ENCODE measurements at places on chromosomes 2 and 18. TPM values are rescaled to one million over a fixed set of nuclear protein-coding genes. Genes with fewer than 3 reads are reported as not detected.

DNA sequence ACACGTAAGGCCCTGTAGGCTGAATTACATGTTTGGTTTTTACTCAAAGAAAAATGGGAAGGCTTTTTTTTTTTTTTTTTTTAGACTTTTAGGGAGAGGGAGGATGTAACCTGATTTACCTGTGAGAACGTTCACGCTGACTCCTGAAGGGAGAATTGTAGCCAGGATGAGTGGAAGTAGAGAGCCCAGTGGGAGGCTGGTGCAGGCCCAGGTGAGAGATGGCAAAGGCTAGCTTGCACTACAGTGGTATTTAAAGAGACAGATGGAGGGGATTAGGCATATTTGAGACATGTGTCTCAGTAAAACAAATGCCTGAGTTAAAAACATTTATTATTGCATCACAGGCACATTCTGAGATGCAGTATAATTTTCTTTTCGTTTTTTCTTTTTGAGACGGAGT lies 107.9 kb downstream of the CCDC85A start:
- no peaks in the 10 kb centered on the region for H3K36me3 ChIP-seq
- DNase-seq, result no peak
- H3K4me3 ChIP-seq, result no peak overlapping the region

- no peaks in the 10 kb centered on the region for H3K27me3 ChIP-seq
- H3K27ac ChIP-seq, result no peak overlapping the region
- no peak for DNase-seq
- H3K36me3 ChIP-seq, result no peaks in the 10 kb centered on the region
- peaks cover 2% of the 10 kb centered on the region for H3K4me1 ChIP-seq
Measured at GRCh38 chr2:130829015-130829414, 7.7 kb upstream of the ARHGEF4 start.

DNA sequence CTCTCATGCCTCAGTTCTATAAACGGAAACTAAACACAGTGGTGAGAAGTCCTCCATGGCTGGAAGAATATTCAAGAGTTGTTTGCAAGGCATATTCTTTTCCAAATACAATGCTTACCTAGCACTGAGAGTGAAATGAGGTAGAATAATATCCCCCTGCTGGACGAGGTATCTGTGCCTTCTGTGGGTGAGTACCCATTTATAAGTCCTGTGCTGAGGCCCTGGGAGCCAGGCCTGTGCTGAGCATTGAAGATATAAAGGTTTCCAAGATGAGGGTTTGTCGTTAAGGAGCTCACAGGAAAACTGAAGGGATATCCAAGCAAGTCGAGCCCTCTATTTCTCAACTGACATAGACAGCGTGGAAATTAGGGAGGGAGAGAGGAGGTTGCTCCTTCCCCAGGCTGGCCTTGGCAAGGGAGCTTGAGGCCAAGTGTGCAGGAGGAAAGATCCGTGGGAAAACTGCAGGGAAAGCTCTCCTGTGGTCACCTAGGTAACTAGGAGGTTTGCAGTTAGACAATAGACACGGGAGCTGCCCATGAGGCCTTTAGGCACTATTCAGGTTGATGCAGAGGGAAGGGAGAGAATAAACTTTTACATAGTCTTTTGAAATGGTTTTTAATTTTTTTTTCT lies 17.6 kb downstream of the PTPRM start:
- H3K27me3 ChIP-seq, result no peaks in the 10 kb centered on the region
- no peaks in the 10 kb centered on the region for H3K36me3 ChIP-seq
- H3K4me3 ChIP-seq, result no peak overlapping the region
- no peak for DNase-seq

DNA sequence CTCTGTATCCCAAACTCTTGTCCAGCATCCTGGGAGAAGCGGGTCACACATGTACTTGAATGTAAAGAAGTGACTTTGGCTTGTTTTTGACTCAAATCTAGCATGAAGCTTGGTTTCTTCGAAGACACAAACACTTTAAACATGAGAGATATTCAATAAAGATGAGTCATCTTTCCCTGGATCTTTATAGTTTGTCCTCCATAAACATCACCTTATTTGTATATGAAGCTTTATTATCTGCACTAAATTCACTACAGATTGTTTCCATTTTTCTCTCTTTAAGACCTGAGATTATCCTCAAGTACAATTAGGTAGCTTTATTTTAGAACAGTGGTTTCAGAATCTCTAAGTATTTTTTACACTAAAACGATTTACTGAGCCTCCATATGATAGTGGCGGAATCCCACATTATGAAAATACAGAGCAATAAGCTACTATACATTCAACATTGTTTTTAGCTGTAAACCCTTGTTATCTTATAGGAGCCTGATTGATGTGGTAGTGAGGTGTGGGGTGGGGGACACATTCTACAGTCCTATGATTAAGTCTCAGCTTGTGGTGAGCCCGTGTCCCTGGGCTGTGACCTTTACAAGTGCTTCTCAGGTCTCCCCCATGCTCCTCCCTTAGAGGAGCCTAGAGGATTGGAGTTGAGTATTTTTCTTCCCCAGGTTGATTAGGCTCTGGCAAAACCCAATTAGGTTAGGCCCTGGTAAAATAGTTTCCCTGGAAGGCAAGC lies 79.6 kb upstream of the RAPGEF4 start:
- H3K27ac ChIP-seq, result no peak overlapping the region

DNA sequence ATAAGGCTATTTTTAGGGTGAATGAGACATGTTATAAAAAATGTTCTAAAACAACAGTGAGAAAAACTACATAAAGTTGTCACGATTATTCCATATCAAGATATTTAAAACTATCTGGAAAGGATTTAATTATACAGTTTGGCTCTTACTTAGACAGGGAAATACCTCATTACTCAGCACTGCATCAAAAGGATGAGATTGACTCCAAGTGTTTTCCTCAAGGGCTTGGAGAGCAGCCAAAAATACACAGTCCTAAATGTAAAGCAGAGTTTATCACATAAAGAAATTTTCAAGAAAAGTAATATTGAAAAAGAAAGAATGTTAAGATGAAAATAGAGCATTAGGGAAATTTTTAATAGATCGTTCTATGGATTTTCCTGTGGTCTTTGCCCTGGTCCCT lies 285.5 kb upstream of the NETO1 start:
- H3K36me3 ChIP-seq, result no peaks in the 10 kb centered on the region
- no peaks in the 10 kb centered on the region for H3K27me3 ChIP-seq
- DNase-seq, result no peak
- no peak overlapping the region for H3K27ac ChIP-seq

- no peaks in the 10 kb centered on the region for H3K36me3 ChIP-seq
- peak overlapping the region; percentile 12 for H3K4me3 ChIP-seq
- H3K4me1 ChIP-seq, result peaks cover 6% of the 10 kb centered on the region
- H3K27ac ChIP-seq, result peak overlapping the region; percentile 69
Measured at GRCh38 chr2:101741775-101742520, 44.4 kb downstream of the MAP4K4 start.

DNA sequence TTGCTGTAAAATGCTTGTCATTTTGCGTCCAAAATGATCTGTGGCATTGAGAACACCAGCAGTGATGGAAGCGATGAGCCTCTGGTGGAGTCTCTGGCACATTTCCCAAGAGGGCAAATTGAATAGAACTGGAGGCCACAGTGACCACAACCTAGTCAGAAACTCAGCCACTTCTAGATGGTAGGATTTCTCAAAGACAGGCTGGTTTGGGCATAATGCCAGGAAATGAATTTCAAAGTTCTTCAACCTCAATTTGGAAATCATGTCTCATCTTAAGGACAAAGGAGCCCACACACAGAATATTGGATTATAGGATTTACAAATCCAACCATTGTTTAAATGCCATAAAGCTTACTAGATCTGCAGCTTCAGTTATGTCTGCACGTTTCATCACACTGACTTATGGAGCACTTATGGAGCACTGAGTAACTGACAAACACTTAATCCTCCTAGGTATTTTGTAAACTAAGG lies 132.1 kb downstream of the COL6A3 start:
- no peak overlapping the region for H3K4me3 ChIP-seq
- no peaks in the 10 kb centered on the region for H3K27me3 ChIP-seq
- no peak overlapping the region for H3K27ac ChIP-seq

GRCh38 chr2:163207693-163208370 lies 369.3 kb upstream of the KCNH7 start:
- no peak overlapping the region for H3K4me3 ChIP-seq
- no peak overlapping the region for H3K27ac ChIP-seq
- DNase-seq, result no peak
- no peaks in the 10 kb centered on the region for H3K27me3 ChIP-seq
- no peaks in the 10 kb centered on the region for H3K36me3 ChIP-seq

GRCh38 chr18:13564579-13564978 lies 161.8 kb downstream of the FAM210A start:
- no peaks in the 10 kb centered on the region for H3K27me3 ChIP-seq
- H3K4me3 ChIP-seq, result no peak overlapping the region
- DNase-seq, result no peak
- no peaks in the 10 kb centered on the region for H3K36me3 ChIP-seq
- no peaks in the 10 kb centered on the region for H3K4me1 ChIP-seq
- H3K27ac ChIP-seq, result no peak overlapping the region

The DDX18 gene
- total RNA-seq, result 111 TPM

- no peak for DNase-seq
- H3K36me3 ChIP-seq, result no peaks in the 10 kb centered on the region
- H3K4me3 ChIP-seq, result no peak overlapping the region
- peaks cover 9% of the 10 kb centered on the region for H3K4me1 ChIP-seq
- H3K27ac ChIP-seq, result no peak overlapping the region
- H3K27me3 ChIP-seq, result no peaks in the 10 kb centered on the region
Measured at GRCh38 chr18:3513481-3513880, 63.5 kb downstream of the TGIF1 start.

DNA sequence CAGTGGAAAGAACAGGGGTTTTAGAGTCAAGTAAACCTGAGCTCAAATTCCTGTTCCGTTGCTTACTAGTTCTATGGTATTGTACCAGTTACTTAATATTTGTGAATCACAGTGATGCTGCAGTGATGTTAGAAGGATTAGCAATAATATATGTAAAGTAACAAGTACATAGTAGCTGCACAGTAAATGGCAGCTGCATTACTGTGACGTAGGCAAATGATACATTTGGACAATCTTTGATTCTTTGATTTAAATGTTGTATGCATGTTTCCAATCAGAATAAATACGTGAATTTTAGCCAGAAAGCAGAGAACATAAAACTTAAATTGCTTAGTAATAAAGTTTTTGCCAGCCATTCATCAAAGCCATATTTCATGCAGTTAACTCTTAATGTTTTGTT lies 243.0 kb downstream of the ERBB4 start:
- H3K4me1 ChIP-seq, result no peaks in the 10 kb centered on the region
- H3K27ac ChIP-seq, result no peak overlapping the region
- no peaks in the 10 kb centered on the region for H3K36me3 ChIP-seq
- H3K27me3 ChIP-seq, result no peaks in the 10 kb centered on the region

The TMEM169 gene
- total RNA-seq, result 2.5 TPM

GRCh38 chr2:62071126-62071598 lies 124.8 kb upstream of the B3GNT2 start:
- no peaks in the 10 kb centered on the region for H3K36me3 ChIP-seq
- no peaks in the 10 kb centered on the region for H3K27me3 ChIP-seq
- H3K4me3 ChIP-seq, result no peak overlapping the region
- H3K4me1 ChIP-seq, result peaks cover 11% of the 10 kb centered on the region
- no peak overlapping the region for H3K27ac ChIP-seq

DNA sequence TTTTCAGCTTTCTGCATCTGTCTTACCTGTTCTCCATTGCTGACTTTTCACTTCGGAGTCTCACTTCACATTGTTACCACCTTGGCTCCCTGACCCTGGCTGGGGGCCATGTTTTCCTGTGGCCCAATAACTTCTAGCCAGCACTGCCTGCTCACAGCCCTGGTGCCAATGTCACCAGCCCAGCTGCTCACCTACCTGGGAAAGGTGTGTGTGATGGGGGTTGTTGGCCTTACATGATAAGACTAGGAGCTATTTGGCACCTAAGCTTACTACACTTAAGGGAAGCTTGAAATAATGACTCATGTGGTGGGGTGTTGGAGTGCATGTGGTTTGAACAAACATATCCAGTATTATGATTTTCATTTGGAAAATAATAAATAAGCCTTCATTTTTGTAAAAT lies 37.5 kb upstream of the PGAP1 start:
- no peaks in the 10 kb centered on the region for H3K36me3 ChIP-seq
- H3K4me3 ChIP-seq, result no peak overlapping the region
- no peak overlapping the region for H3K27ac ChIP-seq
- H3K27me3 ChIP-seq, result no peaks in the 10 kb centered on the region

The ZNF24 gene
- total RNA-seq, result 56.9 TPM

The TYW5 gene
- total RNA-seq, result 12.5 TPM

DNA sequence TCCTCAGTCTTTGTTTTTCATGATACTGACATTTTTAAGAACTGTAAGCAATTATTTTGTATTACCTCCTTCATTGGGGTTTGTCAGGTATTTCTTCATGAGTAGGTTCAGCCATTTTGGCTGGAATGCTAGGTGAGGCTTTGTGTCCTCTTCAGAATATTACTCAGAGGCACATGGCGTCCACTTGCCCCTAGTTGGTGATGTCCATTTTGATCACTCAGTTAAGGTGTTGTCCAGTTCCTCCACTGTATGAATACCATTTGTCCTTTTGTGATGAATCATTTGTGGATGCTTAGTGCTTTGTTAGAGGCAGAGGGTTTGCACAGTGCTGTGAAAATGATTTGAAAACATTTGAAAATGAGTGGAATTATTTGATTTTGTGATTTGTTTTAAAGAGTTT lies 4.7 kb downstream of the IL1RL2 start:
- no peaks in the 10 kb centered on the region for H3K4me1 ChIP-seq
- no peak overlapping the region for H3K4me3 ChIP-seq
- H3K27ac ChIP-seq, result no peak overlapping the region
- peaks cover 15% of the 10 kb centered on the region for H3K27me3 ChIP-seq
- no peak for DNase-seq

The KRTCAP3 gene
- 50.1 TPM for total RNA-seq

The ARHGEF33 gene
- total RNA-seq, result 0.95 TPM

The TNFAIP6 gene
- total RNA-seq, result 2.0 TPM

GRCh38 chr2:171173087-171173486 lies 12.4 kb upstream of the TLK1 start:
- H3K4me3 ChIP-seq, result no peak overlapping the region
- H3K27me3 ChIP-seq, result no peaks in the 10 kb centered on the region
- DNase-seq, result no peak

The ONECUT2 gene
- 1.9 TPM for total RNA-seq

DNA sequence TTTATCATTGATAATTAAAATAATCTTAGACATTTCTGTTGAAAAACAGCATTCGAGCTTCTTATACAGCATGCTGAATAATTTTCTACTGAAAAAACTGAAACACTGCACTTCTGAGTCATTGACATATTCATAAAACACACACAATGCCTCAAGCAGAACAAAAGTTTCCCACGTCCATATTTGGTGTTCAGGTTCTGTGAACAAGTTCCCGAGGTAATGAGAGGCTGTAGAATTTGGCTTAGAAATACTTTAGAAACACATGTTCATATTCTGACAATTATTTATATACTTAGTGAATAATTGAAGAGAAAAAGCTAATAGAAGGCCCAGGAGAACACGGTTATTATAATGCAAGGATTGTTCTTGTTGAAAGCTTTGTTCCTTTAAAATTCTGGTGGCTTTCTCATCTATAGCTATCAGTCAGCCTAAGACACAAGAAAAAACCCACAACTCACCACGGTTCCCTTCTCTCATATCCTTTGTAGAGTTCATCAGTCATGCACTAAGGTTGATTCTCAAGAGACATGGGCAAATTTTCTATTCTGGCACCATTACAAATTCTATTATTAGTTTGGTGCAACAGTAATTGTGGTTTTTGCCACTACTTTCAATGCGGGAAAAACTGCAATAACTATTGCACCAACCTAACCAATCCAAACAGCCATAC lies 194.4 kb downstream of the TMX3 start:
- H3K4me3 ChIP-seq, result no peak overlapping the region
- H3K4me1 ChIP-seq, result peaks cover 4% of the 10 kb centered on the region
- H3K27me3 ChIP-seq, result no peaks in the 10 kb centered on the region
- no peak for DNase-seq
- no peak overlapping the region for H3K27ac ChIP-seq
